CD4-positive, alpha-beta T cell treated with Interleukin-10 for 1 hour (primary cell): ENCODE measurements at places on chromosomes 3 and 15.

GRCh38 chr3:170808041-170808440 lies 62.0 kb downstream of the RPL22L1 start:
- DNase-seq, result no peak

- no peak for DNase-seq
Observed at GRCh38 chr3:57128826-57129667, 36.1 kb downstream of the IL17RD start.

- no peak for DNase-seq
Observed at GRCh38 chr3:72238801-72239200, 453.9 kb upstream of the PROK2 start.

DNA sequence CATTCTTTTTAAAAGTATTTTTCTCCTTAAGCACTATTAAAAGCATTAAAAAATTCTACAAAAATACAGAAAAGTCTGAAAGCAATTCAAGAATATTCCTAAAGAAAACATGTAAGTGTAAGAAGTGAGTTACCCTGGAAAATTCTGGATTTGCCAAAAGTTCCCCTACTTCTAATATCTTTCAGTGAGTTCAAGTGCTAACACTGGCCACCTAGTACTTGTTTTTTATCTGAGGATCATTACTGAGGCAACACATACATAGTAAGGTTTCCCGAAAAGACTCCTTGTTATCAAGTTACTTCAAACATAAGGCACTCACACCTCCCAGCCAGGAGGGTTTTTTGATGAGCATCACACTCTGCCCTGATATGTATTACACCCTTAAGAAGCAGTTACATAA lies 158.4 kb downstream of the TIGIT start:
- no peak for DNase-seq

- no peak for DNase-seq
Observed at GRCh38 chr3:25427563-25427941, 511 bp upstream of the RARB start.

GRCh38 chr3:190150681-190151080 lies 30.0 kb upstream of the P3H2 start:
- DNase-seq, result no peak

DNA sequence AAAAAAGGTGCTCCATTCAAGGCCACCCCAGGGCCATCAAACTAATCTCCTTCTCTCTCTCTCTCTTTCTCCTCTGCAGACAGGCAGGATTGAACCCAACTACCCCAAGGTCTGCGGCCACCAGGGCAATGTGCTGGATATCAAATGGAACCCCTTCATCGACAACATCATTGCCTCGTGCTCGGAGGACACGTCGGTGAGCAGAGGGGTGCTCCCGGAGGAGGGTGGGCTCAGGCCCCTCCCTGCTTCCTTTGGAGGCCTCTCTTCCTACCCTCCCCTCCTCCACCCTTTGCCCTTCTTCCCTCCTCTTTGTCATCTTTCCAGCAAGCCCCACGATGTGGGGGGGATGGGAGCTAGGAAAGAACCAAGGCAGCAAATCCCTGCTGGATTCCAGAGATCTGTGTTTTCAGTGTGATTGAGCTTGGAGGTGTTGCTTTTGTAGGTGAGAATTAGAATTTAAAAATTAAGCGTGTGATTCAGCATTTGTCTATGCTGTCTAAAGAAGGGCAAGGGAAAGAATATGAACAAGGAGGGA lies 116.3 kb downstream of the CORO2B start:
- no peak for DNase-seq

GRCh38 chr3:191105418-191105817 lies 93.6 kb upstream of the OSTN start:
- DNase-seq, result no peak

DNA sequence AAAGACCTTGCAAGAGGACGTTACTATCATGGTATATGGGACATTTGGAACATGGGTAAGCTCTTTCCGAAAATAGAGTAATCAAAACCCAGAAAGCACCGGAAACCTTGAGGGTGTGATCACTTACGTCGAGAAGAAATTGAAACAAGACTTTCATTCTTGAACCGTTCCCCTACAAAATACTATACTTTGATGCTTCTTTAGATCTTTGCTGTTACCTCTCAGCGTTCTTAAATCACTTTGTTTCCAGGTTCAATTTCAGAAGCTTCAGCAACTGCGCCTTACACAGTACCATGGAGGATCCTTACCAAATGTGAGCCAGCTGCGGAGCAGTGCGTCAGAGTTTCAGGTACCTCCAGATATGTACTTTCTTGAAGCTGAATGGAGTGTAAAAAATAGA lies 10.1 kb downstream of the CRTC3 start:
- DNase-seq, result peak; percentile 66

GRCh38 chr3:30606301-30607031 lies at the start of gene TGFBR2:
Gene TGFBR2 (plus strand): TSS chr3:30606601. CDS start chr3:30606884, 283 bp downstream.
- peak; percentile 84 for DNase-seq

- DNase-seq, result no peak
Observed at GRCh38 chr15:57288926-57289580, 87.3 kb upstream of the CGNL1 start.

DNA sequence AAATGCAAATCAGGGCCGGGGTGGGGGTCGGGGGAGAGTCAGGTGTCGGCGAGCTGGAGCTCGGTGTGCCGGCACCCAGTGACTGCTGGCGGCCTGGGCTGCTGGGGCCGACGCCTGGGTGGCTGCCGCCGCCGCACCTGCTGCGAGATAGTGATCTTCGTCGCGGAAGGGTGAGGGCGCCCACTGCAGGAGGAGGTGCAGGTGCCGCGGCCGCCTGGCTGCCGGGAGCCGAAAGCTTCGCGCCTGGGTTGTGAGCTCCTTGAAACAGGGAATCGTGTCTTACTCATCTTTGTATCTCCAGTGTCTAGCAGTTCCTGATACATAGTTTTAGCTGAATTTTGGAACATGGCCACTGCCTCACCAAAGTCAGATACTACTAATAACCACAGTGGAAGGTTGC lies 64.0 kb upstream of the CPOX start:
- peak; percentile 24 for DNase-seq

GRCh38 chr3:116980099-116980498 lies 270.5 kb downstream of the TUSC7 start:
- no peak for DNase-seq

- no peak for DNase-seq
Observed at GRCh38 chr15:68487087-68487843, 55.3 kb upstream of the ITGA11 start.

GRCh38 chr3:102741105-102741504 lies 306.3 kb downstream of the ZPLD1 start:
- DNase-seq, result no peak

DNA sequence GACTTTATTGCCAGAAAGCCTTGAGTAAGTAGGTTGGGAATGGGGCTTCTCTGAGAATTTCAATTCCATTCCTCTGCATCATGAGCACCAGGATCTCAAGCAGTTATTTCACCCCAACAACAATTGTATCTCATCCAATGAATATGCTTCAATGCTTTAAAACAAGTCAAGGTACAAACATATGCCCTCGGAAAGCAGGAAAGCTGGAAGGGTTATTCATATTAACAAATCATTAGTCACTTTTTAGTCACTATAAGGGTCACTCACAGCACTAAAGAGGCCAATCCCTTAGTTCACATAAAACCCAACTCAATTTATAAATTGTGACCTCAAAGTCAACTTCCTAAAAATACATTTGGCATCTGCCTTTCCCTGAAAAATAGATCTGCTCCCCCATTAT lies 16.2 kb downstream of the MB21D2 start:
- no peak for DNase-seq

DNA sequence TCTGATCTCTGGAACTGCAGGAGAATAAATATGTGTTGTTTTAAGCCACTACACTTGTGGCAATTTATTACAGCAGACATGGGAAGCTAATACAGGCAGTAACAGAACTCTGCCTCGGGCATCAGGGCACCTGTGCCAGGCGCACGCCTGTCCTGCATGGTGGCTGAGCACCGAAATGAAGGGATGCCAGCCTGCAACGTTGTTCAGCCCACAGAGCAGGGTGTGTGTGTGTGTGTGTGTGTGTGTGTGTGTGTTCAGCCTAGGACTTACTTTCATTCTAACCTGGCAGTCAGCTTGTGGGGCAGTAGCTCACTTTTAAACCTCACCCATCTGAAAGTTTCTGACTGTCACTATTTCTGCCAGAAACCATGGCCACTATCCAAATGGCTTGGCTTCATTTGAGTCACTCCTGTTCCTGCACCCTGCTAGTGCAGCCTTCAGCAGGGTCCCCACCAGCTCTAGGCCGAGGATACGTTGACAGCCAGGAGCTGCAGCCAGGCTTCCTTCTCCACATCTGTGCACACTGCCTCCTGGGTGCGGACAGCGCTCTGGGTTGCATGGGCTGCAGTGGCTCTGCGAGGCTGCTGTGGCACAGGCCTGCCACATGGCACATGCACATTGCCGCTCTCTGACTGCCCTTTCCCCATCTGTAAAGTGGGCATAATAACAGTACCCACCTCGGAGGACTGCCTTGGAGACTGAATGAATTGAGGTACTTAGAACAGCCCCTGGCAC lies 4.5 kb downstream of the UROC1 start:
- DNase-seq, result no peak

DNA sequence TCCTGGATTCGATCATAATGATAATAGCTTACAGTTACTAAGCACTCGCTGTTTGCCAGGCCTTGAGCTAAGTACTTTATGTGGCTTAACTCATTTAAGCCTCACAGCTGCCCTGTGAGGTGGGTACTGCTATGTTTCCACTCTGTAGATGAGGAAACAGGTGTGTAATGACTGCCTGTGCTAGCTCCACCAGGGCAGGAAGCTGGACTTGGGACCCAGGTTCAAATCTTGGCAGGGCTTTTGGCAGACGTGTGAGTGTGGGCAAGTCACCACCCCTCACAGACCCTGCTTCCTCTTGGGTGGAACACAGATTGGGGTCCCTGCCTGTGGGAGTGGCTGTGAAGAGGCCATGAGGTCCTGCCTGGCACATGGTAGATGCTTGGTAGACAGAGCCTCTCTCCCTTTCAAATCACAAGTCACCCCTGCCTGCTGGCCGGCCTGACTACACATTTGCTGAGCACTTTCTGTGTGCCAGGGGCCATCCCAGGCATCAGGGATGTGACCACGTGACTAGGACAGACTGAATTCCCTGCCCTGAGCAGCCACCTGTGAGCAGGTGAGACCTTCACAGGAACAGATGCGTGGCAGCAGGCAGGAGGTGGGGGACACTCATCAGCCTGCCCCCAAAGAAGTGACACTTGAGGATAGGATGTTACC lies 3.7 kb downstream of the EFCC1 start:
- DNase-seq, result no peak

DNA sequence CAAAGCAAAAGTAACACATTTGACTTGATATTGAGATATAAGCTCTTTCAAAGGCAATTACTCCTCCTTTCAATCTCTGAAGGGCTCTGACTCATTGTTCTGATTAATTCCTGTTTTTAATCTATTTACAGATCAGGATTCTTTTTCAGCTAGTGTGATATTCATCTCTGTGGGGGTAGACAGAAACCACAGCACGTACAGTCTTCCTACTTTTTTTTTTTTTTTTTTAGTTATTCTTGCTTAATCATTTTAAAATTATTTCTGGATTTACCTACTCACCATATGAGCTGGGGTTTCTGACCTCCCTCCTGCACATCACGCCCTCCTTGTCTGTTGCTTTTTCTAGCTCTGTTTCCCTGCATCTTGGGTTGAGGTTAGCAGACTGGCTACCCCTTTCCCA lies 1.4 kb downstream of the CNTN3 start:
- no peak for DNase-seq

DNA sequence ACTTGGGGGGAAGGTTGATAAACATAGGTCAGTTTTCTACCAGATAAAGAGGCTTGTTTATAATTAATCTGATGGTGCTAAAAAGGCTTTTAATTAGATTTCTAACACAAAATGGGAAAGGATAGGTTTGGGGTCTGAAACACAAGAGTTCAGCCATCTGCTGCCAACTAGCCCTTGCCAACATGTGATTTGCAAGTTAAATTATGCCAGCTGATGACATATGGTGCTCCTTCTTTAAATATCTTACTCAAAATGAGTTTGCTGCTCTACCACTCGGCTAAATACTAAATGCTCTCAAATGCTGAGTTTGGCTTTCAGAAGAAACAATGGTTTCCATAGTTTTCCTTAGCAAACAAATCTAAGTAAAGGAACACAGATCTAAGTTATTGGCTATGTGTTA lies 557.8 kb upstream of the CCDC54 start:
- DNase-seq, result no peak

GRCh38 chr3:156518726-156519125 lies 36.2 kb downstream of the SSR3 start:
- DNase-seq, result no peak

DNA sequence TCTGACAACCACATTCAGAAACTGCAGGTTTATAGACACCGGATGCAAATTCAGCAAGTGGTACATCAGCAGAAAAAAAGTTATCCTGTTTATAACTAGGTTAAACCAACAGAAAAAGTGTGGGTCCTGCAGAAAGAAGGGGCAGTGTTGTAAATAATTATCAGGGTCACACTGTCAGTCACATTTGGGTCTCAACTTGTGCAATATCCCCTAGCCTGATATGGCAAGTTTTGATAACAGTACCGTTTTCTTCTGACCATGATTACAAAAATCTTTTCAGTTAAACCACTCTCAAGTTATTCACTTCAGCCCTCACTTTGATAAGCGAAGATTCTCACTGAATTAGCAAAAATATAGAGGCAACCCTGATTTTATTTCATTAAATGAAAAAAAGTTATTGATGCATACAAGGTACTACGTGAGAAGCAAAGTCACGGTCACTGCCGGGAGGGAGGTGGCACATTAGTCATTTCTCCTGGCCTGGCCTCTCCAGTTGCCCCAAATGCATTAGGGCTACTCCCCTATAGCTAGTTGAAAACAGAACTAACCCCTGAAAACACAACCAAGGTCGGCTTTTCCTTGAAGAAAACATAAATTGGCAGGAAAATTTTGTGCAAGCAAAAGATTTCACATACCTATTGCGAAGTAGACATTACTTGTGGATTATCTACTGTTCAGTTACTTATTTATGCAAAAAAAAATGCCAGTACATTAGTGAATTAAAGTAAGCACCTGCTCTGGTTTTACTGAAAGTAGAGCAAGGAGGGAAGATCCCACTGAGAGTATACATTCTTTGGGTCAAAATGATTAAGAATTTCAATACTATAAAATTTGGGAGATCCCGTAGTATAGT lies 28.6 kb downstream of the IL5RA start:
- no peak for DNase-seq

- DNase-seq, result no peak
Observed at GRCh38 chr3:182435860-182436259, 357.4 kb upstream of the ATP11B start.
